ENCODE measurements at places on chromosomes 13 and 19.
A peak's percentile ranks its signal among the peaks of the same experiment; 100 is the strongest.

GRCh38 chr19:45446295-45446694 is 21.5 kb upstream of the FOSB start:
- DNase-seq: peak; percentile 51

GRCh38 chr13:106561551-106562170 is 6.3 kb downstream of the ARGLU1 start:
- no peak for DNase-seq

GRCh38 chr13:32147976-32148375 is 116.4 kb downstream of the FRY start:
- DNase-seq: no peak

GRCh38 chr13:21879263-21879914 is 208.5 kb downstream of the FGF9 start:
- DNase-seq: no peak

DNA sequence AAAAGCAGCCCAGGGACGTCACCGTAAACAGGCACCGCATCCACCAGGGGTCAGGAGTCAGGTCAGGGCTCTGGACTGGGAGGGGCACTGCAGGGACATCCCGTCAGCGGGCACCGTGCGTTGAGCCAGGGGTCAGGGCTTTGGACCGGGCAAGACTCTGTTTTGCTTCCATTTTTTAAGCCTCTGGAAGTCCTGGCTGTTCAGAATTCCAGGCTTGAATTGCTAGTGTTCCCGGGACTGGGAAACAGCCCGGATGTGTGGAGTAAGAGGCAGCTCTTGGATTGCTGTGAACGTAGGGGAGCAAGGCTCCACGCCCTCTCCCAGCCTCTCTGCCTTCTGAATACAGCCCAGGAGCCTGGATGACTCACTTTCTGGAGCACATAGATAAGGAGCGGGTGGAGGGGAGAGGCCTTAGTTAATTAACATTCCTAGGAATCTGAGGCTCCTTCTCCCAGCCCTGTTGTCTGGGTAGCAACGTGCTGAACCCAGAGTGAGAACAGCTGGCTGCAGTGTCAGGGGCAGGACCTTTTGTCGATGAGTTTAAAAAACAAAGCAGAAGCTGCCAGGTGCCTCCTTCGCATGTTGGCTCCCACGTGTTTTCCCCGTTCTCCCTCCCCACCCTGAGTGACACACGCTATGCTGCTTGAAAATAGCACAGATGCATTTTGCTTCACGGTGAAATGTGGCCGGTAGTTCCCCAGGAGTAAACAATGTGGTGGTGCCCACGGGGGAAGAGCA is 21.9 kb downstream of the ATP11A start:
- peak; percentile 96 for DNase-seq

DNA sequence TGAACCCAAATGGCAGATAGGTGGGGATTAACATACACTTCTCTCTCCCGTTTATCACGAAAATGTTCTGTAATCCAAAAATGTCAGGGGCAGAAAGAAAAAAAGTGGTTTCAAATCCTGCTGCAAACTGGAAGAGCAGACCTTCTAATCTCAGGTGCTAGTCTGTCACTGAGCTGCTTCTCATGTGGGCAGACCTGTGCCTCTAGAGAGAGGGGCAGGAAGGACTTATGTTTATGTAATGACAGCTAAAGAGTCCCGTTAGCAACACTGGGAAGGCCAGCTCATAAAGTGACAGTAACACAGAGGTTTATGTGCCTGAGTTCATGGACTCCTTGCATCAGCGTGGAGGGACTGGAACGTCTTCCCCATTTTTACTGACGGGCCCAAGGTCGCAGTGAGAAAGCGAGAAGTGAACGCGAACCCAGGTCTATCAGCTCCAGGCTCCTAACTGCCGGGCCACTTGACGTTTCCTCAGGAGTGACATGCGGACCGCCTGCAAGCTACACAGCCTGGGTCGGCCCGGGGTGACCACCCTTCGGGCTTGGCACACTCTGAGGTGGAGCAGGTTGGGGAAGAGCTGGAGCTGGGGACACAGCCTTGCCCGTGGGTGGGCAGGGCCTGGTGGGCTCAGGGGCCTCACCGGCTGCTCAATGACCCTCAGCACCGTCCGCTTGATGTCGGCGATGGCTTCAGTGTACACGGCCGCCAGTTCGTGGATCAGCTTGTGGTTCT is 9.6 kb upstream of the RSPH6A start:
- no peak for DNase-seq

DNA sequence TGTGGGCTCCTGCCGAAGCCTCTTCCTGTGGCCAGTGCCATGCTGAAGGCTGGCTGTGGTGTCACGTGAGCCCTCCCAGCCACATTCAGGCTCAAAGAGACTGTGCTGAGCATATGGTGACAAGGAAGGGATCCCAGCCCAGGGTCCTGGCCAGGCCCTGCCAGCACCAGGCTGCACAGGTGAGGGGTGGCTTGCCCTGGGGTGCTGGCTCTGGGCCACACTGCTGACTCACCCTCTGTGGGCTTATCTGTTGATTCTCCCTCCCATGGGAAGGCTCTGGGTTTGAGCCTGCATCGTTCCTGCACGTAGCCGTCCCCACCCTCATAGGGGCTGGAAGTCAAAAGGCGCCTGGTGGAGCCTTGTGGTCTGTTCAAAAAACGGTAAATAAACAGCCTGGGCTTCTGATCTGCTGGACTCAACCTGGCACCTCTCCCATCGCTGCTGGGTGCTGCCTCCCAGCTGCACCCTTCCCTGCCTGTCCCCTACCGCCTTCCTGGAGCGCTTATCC is 31.1 kb downstream of the DNM2 start:
- peak; percentile 51 for DNase-seq

DNA sequence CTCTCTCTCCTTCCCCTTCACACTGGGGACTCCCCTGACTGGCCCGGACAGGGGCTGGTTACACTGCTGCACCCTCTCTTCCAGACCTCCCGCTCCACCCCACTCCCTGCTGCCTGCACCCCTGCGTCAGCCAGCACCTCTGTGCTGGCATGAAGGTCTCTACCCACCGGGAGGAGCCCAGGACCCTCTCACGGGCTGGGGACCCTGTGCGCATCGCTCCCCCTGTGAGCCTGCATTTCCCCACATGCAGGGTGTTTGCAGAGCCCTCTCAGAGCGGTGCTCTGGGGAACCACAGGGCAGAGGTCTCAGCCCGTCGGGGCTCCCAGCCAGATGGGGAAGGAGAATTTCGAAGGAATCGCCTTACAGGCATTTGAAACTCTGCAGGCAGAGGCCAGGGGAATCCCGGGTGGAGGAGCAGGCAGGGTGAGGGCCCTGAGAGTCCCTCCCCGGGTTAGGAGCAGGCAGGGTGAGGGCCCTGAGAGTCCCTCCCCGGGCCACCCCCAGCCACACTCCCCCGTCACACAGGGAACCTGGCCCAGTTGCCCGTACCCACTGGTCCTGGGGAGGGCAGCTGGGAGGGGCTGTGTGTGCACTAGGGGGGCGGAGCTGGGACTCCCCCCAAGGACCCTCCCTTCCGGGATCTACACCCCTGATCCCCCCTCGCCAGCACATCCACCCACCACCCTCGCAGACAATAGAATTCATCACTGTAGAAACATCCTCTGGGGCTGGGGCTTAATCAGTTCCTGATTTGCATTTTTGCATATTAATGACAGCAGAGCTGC is 16.3 kb upstream of the TCF3 start:
- DNase-seq: no peak

- DNase-seq: no peak
Observed at GRCh38 chr13:51096131-51096530, 14.9 kb downstream of the C13orf42 start.

GRCh38 chr13:88919970-88920628 is 1248.9 kb downstream of the SLITRK5 start:
- no peak for DNase-seq

GRCh38 chr13:34765446-34766180 is 176.5 kb upstream of the NBEA start:
- DNase-seq: no peak

GRCh38 chr13:111900390-111901131 is 166.4 kb upstream of the SOX1 start:
- no peak for DNase-seq

- no peak for DNase-seq
Observed at GRCh38 chr19:4539169-4539692, 605 bp downstream of the LRG1 start.

DNA sequence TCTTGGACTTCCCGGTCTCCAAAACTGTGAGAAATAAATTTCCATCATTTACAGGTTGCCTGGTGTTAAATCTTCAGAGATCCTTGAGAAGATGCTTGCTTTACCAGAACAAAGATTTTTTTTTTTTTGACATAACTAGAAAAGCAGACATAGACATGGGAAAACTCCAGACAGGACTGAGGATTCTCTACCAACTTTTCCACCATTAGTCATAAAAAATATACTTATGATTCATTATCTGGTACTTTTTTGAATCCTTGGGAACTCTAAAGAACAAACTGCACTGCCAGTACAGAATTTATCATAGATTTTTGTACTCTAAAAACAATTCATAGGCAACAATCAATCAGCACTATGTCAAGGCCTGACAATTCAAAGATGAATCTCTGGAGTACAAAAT is 487.6 kb downstream of the EFNB2 start:
- peak; percentile 80 for DNase-seq

- DNase-seq: no peak
Observed at GRCh38 chr13:99526549-99526948, 25.3 kb downstream of the TM9SF2 start.

GRCh38 chr19:45499196-45500180 is 1.2 kb downstream of the PPM1N start:
- DNase-seq: peak; percentile 49

- no peak for DNase-seq
Observed at GRCh38 chr19:33998739-33999345, 173.5 kb upstream of the LSM14A start.

DNA sequence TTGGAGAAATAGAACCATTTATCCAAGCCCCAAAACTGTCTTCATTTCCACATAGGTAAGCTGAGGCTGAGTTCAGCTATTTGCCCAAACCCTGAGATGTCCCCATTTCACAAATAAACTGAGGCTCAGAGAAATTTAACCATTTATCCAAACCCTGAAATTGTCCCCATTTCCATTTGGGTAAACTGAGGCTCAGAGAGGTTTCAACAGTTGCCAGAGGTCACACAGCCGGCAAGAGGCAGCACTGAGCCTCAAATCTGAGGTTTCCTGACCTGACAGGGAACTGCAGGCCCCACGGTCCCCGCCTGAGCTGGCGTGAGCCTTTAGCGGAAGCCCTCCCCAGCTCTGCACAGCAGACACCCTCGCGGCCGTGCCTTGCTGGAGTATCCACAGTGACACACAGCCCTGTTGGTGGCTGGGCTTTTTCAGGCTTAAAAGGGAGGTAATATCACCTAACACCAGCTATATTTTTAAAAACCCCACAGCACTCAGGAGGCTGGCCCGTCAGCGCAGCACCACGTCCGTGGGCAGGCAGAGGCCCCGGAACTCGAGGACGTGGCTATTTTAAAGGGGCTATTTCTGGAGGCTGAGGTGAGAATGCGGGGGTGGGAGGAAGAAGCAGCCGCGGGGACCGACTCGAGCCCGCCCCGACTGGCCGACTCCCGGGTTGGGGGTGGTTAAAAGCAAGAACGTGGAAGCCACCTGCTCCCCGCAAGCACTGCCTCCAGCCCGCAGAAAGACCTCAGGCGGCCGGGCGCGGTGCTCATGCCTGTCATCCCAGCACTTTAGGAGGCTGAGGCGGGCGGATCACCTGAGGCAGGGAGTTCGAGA is 18.5 kb downstream of the PTPRS start:
- no peak for DNase-seq

DNA sequence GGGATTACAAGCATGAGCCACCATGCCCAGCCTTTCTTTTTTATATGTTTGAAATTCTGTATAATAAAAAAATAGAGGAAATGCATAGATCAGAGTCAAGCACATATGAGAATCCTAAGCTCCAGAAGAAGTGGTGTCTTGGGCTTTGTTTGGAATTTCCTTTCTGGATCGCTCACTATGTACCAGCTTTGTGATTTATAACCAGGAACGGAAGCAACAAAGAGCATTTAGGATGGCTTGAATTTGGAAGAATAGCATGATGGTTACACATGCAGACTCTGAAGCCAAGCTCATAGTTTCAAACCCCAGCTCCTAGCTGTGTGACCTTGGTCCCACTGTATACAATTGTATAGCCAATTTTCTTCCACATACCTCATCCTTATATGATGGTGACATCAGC is 28.0 kb upstream of the SLC15A1 start:
- peak; percentile 22 for DNase-seq

GRCh38 chr19:18507021-18507726 is 14.7 kb downstream of the ELL start:
- DNase-seq: no peak

- DNase-seq: no peak
Observed at GRCh38 chr13:89966524-89966923, 1381.0 kb upstream of the MIR17HG start.

Measured in fibroblast of skin of back (primary cell).